ENCODE measurements at places on chromosomes 7 and 10.

- no peak for DNase-seq
These were observed 52.0 kb upstream of the NMT2 start for GRCh38 chr10:15220445-15220844.

DNA sequence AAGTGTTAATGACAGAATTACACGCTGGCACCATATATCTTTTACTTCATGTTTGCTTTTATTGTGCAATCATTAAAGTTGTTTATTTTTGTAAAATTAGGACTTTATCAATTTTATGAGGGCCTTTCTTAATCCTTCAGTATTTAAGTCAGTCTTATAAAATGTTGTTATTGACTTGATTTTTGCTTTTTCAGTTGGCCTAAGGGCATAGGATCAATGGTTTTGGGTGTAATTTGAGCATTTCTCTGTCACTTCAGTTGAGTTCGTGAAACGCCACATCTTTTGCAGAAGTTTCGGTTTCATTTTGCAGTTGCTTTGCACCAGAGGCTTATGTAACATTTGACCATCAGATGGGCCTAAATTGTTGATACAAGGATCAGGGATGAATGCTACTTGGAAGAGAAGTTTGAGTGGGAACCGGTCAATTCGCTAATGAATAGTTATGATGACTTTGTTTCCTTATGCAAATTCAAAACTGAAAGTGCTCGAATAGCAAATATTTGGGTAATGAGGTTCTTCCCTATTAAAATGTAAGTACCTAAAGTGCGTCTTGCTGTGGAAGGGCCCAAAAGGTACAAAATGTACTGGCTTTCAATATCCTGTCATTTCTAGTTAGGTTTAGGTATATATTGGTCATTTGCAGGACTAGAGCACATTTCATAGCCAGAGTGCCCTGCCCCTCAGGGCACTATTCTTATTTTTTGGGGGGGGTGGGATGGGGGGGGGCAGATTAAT lies 340.9 kb downstream of the LRMDA start:
- DNase-seq, result peak; percentile 24

- peak; percentile 47 for DNase-seq
These were observed 57.7 kb upstream of the ZNRF2 start for GRCh38 chr7:30226614-30227268.

GRCh38 chr10:46560952-46561351 lies 4.5 kb upstream of the GPRIN2 start:
- no peak for DNase-seq

DNA sequence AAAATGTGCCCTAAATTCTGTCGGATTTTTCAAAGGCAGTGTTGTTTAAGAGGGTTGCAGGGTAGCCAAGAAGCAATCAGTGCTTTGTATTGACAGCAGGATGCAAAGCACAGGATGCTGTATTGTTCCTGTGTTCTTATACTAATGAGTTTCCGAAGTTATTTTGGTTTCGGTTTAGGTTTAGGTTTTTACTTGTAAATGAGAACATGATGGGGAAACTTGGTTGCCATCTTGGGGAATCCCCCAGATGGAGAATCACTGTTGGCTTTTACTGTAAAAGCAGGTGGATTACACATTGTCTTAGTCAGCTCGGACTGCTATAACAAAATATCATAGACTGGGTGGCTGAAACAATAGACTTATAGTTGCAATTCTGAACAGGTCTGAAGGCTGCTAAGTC lies 72.1 kb downstream of the INHBA start:
- no peak for DNase-seq

DNA sequence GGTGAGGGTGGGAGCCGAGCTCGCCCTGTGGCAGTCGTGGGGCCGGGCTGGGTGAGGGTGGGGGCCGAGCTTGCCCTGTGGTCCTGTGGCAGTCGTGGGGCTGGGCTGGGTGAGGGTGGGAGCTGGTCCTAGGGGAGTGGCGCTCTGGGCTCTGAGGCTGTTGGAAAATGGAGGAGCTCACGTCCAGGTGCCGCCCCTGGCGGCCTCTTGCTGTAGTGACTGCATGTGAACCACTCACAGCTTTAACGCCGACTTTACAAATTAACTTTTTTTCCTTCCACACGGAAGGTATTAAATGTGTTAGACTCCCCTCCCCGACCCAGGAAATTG lies 312.6 kb downstream of the WDR37 start:
- no peak for DNase-seq

GRCh38 chr10:80529604-80530003 lies 8.1 kb upstream of the SH2D4B start:
- no peak for DNase-seq

DNA sequence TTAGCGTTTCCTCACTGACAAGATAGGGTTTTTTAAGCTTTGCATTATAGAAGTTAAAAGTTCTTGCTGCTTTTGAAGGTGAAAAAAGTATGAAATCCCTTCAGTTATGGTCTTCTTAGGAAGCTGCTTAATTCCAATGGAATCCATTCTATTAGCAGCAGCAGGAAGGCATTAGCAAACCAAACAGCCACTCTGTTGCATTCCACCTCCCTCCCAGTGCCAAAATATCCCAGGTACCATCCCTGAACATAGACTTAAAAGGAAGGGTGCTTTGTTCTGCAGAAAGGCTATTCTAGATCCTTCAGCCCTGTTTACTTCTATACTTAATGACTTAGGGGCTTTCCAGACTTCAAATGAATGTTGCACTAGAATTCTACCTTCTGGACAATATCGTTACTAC lies 23.8 kb downstream of the ENO4 start:
- DNase-seq, result no peak

DNA sequence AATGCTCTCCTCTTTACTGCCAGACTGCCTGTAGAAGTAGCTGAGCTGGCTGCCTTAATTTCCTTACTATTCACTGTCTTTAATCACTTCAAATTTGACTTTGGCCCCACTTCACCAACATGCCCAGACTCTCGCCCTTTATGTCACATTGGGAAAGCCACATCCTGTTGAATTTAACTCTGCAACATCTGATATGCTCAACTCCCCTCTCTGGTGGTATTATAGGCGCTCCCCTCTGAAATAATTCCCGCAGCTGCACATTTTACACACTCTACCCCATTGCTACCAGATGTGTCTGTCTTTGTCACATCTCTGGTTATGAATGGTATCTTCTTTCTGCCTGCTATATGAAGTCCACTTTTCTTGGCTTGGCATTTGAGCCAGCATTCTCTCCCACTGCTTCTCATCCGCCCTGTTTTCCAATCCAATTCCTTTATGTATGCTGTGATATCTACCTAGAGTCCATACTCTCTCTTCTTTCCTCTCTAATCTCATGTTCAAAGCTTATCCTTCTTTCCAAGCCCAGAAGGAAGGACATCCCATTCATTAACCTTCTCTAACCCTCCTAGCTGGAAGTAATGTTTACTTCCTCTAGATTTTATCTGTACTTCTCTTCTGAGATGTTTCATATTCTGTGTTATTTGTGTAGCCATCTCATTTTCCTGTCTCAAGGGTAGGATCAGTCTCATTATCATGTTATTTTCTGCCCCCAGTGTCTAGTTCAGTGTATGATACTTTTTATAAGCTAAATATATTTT lies 134.5 kb downstream of the ST7 start:
- no peak for DNase-seq

GRCh38 chr7:108424013-108424412 lies 32.2 kb downstream of the NRCAM start:
- no peak for DNase-seq

Data from NCI-H2029 (cell line).